GM23248 (cell line): ENCODE measurements at places on chromosomes 2 and 18. TPM values are rescaled to one million over a fixed set of nuclear protein-coding genes. Genes with fewer than 3 reads are reported as not detected.

- no peaks in the 10 kb centered on the region for H3K27me3 ChIP-seq
- no peak for DNase-seq
- H3K36me3 ChIP-seq, result no peaks in the 10 kb centered on the region; the same call in 1 of the 2 replicates
- no peak overlapping the region for H3K27ac ChIP-seq
- no peak overlapping the region for H3K4me3 ChIP-seq
- H3K4me1 ChIP-seq, result peaks cover 5% of the 10 kb centered on the region; the same call in 1 of the 2 replicates
Measured at GRCh38 chr18:71021030-71021362, 732.2 kb downstream of the SOCS6 start.

- H3K4me3 ChIP-seq, result peak overlapping the region; percentile 44
- no peaks in the 10 kb centered on the region for H3K36me3 ChIP-seq
- peak; percentile 99 for DNase-seq
- peak overlapping the region; percentile 92 for H3K27ac ChIP-seq
- H3K4me1 ChIP-seq, result peaks cover 22% of the 10 kb centered on the region
- no peaks in the 10 kb centered on the region for H3K27me3 ChIP-seq
Measured at GRCh38 chr2:1817256-1818051, 73.1 kb upstream of the PXDN start.

The UGT1A3 gene
- not detected in 2 replicates for total RNA-seq

DNA sequence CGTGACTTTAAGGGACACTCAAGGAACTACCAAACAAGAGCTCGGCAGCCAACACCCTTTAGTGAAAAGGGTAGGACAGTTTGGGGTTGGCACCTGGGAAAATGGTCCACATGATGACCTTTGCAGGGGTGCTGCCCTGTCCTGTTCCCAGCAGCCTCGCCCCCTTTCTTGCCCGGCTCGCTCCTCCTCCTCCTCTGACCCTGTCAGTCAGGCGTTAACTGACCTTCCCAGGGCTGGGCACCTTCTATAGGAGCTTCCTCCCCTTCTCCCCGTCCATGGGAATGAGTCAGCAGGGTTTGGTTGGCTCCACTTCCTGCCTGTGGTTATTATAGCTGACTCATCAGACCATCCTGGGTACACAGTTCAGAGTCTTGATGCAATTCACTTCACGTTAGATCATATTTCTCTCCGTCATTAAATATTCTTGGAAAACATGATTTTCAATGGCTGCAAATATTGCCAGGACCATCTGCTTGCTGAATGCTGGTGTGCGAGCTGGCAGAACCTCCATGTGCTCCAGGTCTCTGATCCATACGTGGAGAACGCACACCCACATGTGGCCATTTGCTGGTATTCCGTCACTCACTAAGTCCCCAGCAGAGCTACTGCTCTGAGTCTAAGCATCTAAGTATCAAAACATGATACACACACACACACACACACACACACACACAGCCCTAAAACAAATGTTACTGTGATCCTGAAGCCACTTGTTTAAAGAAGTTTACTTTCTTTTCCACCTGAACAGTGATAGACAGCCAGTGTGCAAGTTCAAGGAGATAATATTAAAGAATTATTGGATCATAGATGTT lies 185.0 kb downstream of the ANAPC1 start:
- H3K27me3 ChIP-seq, result no peaks in the 10 kb centered on the region
- peak overlapping the region; percentile 41 for H3K4me3 ChIP-seq
- H3K36me3 ChIP-seq, result no peaks in the 10 kb centered on the region
- peak overlapping the region; percentile 49 for H3K27ac ChIP-seq

DNA sequence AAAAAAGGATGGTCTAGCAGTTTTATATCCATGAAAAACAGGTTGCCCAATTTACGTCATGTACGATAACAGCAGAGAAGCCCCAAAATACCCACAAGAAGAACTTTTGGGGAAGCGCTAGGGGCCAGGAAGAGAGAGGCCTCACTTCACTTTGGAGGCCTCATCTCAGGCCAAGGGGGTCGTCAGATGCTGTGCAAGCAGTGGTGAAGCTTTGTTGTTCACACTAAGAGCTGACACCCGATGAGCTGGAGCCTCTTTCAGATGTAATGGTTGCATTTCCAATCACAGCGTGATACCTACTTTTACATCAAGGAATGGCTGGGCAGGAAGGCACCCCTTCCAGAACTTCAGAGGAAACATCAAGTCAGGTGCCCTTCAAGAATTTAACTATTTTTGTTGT lies 242.3 kb upstream of the PXDN start:
- no peak for DNase-seq
- H3K27me3 ChIP-seq, result no peaks in the 10 kb centered on the region
- H3K36me3 ChIP-seq, result no peaks in the 10 kb centered on the region
- H3K4me1 ChIP-seq, result no peaks in the 10 kb centered on the region
- no peak overlapping the region for H3K27ac ChIP-seq
- no peak overlapping the region for H3K4me3 ChIP-seq

The C1D gene
- 48.3 and 65.3 TPM in 2 replicates for total RNA-seq

GRCh38 chr18:51765606-51766360 lies 568.3 kb upstream of the MEX3C start:
- no peaks in the 10 kb centered on the region for H3K4me1 ChIP-seq
- no peak overlapping the region for H3K27ac ChIP-seq
- no peaks in the 10 kb centered on the region for H3K36me3 ChIP-seq
- no peak overlapping the region for H3K4me3 ChIP-seq
- DNase-seq, result no peak

DNA sequence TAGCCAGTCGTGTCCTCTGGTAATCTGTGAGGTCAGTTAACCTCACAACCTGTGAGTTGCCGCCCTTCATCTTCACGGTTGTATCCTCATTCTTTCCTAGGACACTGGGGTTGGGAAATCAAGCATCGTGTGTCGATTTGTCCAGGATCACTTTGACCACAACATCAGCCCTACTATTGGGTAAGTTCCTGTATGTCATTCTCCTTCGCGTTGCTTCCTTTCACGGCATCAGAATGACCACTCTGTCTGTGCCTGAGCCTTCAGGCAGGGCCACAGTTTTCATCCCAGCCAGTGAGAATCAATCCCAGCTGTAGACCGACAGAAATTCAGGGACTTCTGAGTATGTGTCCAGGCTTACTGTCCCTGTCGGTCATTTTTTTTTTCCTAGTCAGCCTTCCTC lies 67.1 kb downstream of the RAB31 start:
- no peaks in the 10 kb centered on the region for H3K27me3 ChIP-seq
- DNase-seq, result no peak
- peaks cover 13% of the 10 kb centered on the region for H3K4me1 ChIP-seq
- no peak overlapping the region for H3K4me3 ChIP-seq
- H3K36me3 ChIP-seq, result no peaks in the 10 kb centered on the region
- H3K27ac ChIP-seq, result no peak overlapping the region

The SEPTIN2 gene
- total RNA-seq, result 480 and 499 TPM in 2 replicates

The DNER gene
- 0.65 TPM in 1 of 2 replicates, not detected in the other for total RNA-seq

- no peak for DNase-seq
- no peaks in the 10 kb centered on the region for H3K36me3 ChIP-seq
- H3K4me1 ChIP-seq, result no peaks in the 10 kb centered on the region
- no peak overlapping the region for H3K27ac ChIP-seq
- no peaks in the 10 kb centered on the region for H3K27me3 ChIP-seq
Measured at GRCh38 chr2:208607694-208608093, 201.1 kb downstream of the PTH2R start.

The CGREF1 gene
- total RNA-seq, result 19.2 and 23.3 TPM in 2 replicates

GRCh38 chr2:145750612-145751011 lies 1230.7 kb upstream of the ZEB2 start:
- H3K27me3 ChIP-seq, result no peaks in the 10 kb centered on the region
- DNase-seq, result no peak
- no peak overlapping the region for H3K27ac ChIP-seq
- H3K4me1 ChIP-seq, result peaks cover 25% of the 10 kb centered on the region
- H3K4me3 ChIP-seq, result no peak overlapping the region

The FIGLA gene
- not detected in 2 replicates for total RNA-seq

The NOSTRIN gene
- total RNA-seq, result 0.54 TPM in 1 of 2 replicates, not detected in the other

- H3K27ac ChIP-seq, result no peak overlapping the region
- no peak overlapping the region for H3K4me3 ChIP-seq
- no peak for DNase-seq
- H3K27me3 ChIP-seq, result no peaks in the 10 kb centered on the region
- H3K36me3 ChIP-seq, result no peaks in the 10 kb centered on the region
- H3K4me1 ChIP-seq, result no peaks in the 10 kb centered on the region
Measured at GRCh38 chr2:77054938-77055337, 467.2 kb downstream of the LRRTM4 start.

DNA sequence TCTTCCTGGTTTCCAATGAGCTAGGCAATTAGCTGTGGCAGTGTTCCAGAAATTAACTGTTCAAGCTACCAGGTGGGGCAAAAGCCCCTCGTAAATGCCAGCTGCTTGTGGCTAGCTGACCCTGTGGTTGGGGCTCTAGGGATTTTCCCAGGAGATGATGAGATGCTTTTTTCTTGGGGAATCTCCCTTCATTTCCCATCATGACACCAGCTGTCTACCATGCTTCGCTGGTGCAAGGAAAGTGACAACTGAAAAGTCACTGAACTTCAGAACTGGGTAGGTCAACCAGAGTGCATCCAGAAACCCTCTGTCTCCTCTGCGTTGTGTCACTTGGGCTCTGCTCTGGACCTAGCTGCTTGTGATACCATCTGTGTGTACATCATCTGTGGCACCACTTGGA lies 386.5 kb upstream of the DCC start:
- H3K27ac ChIP-seq, result no peak overlapping the region
- no peaks in the 10 kb centered on the region for H3K4me1 ChIP-seq
- H3K36me3 ChIP-seq, result no peaks in the 10 kb centered on the region
- no peaks in the 10 kb centered on the region for H3K27me3 ChIP-seq
- H3K4me3 ChIP-seq, result no peak overlapping the region

- no peak overlapping the region for H3K27ac ChIP-seq
- DNase-seq, result no peak
- H3K27me3 ChIP-seq, result no peaks in the 10 kb centered on the region
- no peak overlapping the region for H3K4me3 ChIP-seq
- H3K4me1 ChIP-seq, result no peaks in the 10 kb centered on the region
Measured at GRCh38 chr18:61216051-61216450, 117.2 kb upstream of the CDH20 start.

DNA sequence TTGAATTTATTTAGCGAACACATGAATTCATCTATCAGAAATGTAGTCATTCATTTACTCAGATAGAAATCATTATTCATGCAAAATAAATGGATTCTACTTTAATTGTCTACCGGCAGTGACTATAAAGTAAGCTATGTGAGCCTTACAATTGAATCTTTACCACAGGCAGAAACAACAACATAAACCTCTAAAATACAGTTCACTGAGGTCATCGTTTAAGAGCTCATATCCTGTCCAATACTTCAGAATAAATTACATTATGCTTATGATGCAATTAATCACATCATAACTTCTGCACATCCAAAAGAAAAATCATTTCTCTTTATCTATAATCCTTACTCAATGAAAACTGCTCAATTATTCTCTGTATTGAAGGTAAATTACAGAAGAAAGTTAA lies 244.7 kb downstream of the HNMT start:
- H3K4me1 ChIP-seq, result no peaks in the 10 kb centered on the region
- H3K4me3 ChIP-seq, result no peak overlapping the region
- H3K27me3 ChIP-seq, result no peaks in the 10 kb centered on the region
- DNase-seq, result no peak
- H3K27ac ChIP-seq, result no peak overlapping the region
- H3K36me3 ChIP-seq, result no peaks in the 10 kb centered on the region
